SK-N-MC (cell line): ENCODE measurements at places on chromosomes 4 and X.

GRCh38 chrX:125810856-125811255 lies 355.2 kb downstream of the DCAF12L2 start:
- no peak for DNase-seq

DNA sequence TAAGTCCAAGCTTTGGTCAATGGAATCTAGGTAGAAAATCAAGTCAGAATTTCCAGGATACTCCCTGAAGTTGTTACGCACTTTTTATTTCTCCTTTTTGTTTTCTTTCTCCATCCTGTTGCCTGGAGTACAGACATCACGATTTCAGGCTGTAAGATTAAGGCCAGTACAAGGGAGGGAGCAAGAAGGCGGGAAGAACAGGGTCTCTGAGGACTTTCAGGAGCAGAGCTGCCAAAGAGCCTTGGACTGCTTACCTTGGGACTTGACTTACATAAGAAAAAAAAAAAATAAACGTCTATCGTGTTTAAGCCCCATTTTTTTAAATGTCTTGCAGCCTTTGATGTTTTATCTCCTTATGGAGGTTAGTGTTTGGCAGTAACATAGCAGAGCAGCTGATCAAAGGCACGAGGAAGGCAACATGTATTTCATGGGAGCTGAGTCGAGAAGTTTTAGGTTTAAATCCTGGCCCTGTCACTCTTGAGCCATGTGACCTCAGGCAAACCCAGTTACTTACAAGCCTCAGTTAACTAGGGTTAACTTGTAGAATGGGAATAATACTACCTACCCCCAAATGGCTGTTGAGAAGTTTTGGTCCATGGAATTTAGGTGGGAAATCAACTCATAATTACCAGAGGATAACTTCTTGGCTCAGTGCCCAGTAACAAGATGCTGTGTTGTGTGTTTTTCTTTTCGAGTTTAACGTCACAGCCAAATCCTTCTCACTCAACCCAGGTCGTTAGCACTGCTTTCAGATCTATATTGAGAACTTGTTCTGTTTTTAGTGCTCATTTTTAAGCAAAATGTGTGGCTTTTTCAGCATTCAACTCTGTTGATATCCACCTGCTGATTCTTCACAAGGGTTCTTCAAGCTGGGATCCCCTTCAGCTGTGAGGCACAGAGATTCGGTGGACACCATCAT lies 106.8 kb downstream of the CLNK start:
- DNase-seq, result no peak

DNA sequence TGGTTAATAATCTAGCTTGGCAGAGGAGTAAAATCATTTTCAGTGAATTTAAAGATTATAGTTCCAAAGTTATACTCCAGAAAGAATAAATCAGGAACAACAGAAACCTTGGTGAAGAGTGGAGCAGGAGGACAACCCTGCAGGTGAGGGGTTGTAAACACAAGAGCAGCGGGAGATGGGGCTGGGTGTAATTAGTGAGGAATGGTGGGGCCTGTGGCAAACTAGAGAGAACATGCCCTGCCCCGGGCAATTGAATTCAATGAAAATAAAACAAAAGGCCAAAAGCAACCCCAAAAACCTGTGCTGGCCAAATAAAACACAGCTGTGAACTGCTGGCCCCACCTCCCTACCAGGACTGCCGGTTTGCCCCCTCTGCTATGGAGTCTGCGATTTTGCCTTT lies 325.2 kb downstream of the NR3C2 start:
- no peak for DNase-seq

GRCh38 chr4:95540227-95540626 lies 8.5 kb downstream of the UNC5C start:
- DNase-seq, result no peak

DNA sequence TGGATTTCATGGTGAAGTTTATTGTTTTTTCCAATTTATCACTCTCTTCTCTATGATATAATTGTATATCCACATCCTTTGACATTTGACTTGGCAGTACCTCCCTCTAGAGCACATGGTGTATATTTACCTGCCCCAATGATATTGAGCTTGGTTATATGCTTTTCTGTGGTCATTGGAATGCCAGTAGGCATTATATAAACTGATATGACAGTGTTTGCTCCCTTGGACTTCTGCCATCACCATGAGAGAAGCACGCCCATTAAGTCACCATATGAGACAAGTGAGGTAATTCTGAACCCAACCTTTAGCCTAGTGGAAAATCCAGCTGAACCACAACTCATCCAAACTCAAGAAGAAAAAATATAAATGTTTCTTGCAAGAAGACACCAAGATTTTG lies 2761.5 kb downstream of the ARAP2 start:
- DNase-seq, result no peak

DNA sequence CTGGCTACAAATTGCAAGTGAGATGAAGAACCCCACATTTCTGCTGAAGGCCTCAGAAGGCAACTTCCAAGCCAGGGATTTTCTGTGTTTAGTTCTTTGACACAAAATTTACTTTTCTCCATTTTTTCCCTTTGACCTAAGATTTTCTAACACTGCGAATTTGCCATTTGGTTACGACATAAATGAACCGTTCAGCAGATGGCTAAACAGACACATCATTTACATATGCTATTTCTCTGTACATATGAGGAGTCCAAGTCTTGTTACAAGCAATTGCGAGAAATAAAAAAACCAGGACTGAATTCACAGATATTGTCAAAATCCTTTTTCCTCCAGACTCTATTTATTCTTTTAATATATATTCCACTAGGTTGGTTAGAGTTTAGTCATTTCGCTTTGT lies 978.6 kb downstream of the NLGN4X start:
- DNase-seq, result no peak

DNA sequence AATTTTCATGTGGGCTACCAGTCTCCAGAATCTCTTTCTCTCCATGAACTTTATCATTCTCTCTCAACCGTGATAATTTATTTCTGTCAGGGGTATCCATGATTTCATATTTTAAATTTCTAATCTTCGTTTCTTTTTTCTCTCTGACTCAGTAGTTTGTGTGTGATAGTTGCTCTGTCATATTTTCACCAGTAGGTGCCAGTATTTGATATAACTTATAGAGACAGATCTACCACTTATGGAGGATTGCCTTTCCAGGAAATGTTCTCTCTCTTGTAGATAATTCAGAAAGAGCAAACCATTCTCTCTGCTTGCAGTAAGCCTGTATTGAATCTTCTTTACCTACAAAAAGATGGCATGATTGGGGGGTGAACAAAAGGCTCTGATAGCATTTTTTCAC lies 79.3 kb upstream of the DYNLT3 start:
- no peak for DNase-seq

- DNase-seq, result peak; percentile 75
These were observed 168.7 kb downstream of the SCFD2 start for GRCh38 chr4:53196882-53197771.

GRCh38 chr4:178602833-178603232 lies 1160.6 kb upstream of the AGA start:
- DNase-seq, result no peak

GRCh38 chr4:45099471-45099870 lies 373.1 kb upstream of the GNPDA2 start:
- DNase-seq, result no peak

- DNase-seq, result no peak
These were observed 104.6 kb downstream of the PPP1R2C start for GRCh38 chrX:42673301-42673810.

DNA sequence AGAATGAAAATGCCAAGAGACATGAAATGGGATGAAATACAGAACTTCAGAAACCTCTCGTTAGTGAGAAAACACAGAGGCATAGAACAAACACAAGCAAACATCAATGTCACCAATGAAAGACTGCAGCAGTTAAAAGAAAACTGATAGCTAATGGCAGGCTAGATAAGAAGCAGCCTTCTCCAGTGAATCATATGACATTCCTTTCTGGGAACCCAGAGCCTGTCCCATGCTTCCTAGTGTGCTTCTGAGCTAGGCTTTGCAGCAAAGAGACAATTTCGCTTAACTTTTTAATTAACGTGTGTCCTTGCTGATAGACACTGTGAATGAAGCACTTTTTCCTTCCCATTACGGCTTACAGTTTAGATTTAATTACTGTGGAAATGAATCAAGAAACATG lies 444.6 kb downstream of the IL15 start:
- DNase-seq, result no peak

GRCh38 chrX:111047575-111047974 lies 48.4 kb upstream of the PAK3 start:
- peak; percentile 37 for DNase-seq

- no peak for DNase-seq
These were observed 25.8 kb downstream of the PPEF1 start for GRCh38 chrX:18733287-18733686.

GRCh38 chr4:61507091-61507490 lies 307.0 kb downstream of the ADGRL3 start:
- DNase-seq, result no peak

DNA sequence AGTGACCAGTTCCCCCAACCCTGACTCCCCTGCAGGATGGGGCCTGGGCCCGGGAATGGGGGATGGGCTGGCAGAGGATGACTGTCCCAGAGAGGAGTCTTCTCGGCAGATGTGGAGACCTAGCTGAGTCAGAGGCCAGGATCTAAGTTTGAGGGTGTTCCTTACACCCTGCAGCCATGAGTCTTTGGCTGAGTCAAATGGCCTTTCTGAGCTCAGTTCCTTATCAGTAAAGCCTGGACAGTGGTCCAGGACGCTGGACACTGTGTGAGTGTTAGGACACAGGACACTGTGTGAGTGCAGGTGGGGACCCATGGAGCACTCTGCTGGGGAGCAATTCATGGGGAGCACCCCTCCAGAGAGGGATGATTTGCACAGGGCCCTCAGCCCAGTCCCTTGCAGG lies 5.0 kb downstream of the IL9R start:
- DNase-seq, result no peak

DNA sequence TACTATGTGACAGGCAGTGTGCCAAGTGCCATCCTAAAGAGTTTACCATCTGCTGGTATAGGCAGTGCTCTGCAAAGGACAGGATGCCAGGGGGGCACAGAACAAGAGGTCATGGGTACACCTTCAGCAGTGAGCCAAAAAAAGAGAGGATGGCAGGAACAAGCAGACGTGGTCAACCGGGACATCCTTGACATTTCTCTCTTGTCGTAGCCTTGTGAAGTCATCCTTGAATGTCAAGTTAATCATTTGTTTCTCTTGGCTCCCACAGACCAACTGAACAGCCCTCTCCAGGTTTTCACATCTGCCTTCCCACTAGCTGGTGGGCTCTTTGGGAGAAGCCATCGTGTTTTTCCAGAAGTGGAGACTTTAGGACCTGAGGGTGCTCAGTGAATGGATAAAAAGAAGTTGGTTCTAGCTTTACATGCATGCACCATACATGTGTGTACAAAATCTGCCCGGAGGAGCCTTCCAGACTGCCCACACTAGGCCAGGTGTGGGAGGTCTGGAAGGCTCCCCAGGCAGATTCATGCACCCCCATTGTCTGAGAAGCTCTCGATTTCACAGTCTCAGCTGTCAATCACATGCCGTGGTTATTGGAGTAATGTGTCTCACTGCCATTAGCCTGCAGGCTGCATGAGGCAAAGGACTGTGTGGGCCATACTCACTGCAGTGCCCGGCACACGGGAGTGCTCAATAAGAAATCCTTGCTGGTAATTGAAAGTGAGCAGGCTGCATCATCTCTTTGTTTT lies 16.4 kb downstream of the PNMA6F start:
- no peak for DNase-seq

- no peak for DNase-seq
These were observed 41.6 kb downstream of the AFM start for GRCh38 chr4:73523126-73523525.

DNA sequence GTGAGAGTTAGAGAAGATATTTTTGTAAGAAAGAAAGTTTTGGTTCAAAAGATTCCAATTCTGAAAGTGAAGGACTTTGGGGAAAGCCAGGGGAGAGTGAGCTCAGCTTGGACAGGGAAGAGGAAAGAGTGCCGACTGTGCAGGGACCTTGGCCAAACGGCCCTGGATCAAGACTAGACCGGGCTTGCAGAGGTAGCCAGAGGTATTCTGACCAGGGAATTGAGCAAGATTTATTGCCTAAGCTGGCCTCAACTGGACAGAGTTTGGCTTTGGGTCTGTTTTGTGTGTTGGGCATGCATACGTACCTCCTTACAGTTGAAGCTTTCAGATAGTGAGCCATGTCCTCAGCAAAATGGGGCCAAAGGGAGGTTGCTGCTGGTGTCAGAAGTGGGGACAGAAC lies 11.6 kb downstream of the PLAC1 start:
- no peak for DNase-seq

- DNase-seq, result no peak
These were observed 37.7 kb downstream of the PDHA2 start for GRCh38 chr4:95877636-95878035.

DNA sequence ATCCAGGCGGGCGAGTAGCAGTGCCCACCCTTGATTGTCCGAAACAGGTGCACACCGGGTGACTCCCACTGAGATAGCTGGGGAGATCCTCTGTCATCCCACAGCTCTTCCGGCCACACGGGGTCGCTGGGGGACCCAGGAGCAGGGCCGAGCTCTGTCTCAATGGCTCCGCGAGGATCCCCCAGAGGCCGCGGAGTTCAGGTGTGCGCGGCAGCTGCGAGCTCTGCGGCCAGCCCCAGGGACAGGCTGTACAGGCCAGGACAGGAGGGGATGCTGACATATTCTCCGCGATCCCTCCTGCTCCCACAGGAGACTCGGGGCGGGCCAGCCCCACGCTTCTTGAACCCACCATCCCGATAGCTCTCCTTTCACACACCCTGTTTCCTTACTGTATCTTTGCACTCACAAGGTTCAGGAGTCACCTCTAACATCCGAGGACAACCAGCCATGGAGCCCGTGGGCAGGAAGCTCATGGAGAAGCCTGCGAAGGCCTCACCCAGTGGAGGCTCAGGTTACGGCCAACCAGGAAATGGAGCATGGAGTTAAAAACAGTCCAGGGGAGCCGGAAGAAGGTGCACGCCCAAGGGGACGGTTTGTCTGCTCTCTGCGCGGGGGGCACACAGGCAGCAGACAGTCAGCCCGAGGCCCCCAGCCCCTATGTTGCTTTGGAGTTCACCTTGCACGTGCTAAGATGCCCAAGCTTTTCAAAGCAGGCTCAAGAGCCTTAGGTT lies 77.9 kb upstream of the AMELX start:
- no peak for DNase-seq

- no peak for DNase-seq
These were observed 168.5 kb upstream of the ATOH1 start for GRCh38 chr4:93660036-93660435.

DNA sequence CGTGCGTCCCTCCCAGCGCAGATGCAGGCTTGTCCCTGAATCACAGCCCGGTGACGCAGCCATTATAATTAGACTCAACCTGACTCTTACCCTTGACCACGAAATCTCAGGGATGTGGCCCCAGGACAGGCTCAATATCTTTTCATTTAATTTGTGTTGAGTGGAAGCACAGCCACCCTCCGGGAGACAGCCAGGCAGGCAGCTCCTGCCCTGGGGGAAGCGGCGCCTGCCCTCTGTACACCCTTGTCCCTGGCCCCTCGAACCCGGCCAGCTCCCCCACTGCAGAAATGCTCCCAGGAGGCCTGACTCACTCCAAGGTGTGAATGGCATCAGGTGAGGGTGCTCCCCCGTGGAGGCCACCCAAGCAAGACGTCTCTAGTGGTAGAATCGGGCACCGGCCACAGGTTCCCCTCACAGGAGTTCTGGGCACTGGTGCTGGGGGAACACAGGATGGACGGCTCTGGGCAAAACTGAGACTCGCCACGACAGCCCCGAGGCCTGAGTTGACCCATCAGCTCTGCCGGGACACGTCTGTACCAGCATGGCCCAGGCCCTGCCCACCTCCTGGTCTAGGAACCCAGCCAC lies 2.7 kb downstream of the CPLX1 start:
- DNase-seq, result no peak
